Inflammatory macrophage treated with lipopolysaccharide for 1 hour (primary cell): ENCODE measurements at places on chromosomes 16 and 17.

DNA sequence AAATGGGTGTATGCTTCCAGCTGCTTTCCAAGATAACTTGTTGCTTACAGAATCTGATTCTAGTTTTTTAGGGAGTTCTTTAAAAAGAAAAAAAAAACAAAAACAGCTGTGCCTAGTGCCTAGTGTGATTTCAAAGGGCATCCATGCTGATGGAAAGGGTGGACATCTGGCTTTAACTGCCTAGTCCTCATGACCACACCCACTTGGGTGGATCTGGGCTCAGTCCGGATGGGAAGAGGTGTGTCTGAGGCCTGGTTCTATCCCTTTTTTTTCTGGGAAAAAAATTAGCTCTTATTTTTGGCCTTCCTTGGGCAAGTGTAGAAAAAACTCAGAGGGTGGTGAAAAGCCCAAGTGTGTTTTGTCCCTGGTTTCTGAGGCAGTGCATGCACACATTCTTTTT lies 132.3 kb upstream of the CDH11 start:
- no peak for DNase-seq

DNA sequence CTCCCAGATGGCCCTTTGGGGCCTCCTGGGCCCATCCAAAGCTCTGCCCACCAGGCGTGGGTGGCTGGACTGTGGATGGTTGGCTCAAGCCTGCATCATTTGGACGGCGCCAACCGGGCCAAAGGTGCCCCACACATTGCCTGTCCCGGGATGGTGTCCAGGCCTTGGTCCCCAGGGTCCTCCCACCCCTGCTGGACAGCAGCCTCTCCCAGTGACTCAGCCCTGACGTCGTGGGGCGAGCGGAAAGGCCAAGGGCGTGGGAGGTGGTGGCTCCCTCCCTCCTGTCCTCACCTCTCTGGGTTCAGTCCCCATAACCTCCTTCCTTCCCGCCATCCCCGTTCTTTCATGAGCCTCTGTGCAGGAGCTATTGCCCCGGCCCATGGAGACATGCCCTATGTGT lies 42.1 kb upstream of the DLX4 start:
- no peak for DNase-seq

- DNase-seq = peak; percentile 29
Measured at GRCh38 chr16:6557353-6558023, 775.2 kb upstream of the RBFOX1 start.

GRCh38 chr17:76820561-76820960 lies 47.6 kb upstream of the MGAT5B start:
- no peak for DNase-seq

- no peak for DNase-seq
Measured at GRCh38 chr16:3915426-3916260, 35.1 kb upstream of the CREBBP start.

GRCh38 chr16:56364865-56365264 lies 60.5 kb downstream of the AMFR start:
- DNase-seq = no peak

DNA sequence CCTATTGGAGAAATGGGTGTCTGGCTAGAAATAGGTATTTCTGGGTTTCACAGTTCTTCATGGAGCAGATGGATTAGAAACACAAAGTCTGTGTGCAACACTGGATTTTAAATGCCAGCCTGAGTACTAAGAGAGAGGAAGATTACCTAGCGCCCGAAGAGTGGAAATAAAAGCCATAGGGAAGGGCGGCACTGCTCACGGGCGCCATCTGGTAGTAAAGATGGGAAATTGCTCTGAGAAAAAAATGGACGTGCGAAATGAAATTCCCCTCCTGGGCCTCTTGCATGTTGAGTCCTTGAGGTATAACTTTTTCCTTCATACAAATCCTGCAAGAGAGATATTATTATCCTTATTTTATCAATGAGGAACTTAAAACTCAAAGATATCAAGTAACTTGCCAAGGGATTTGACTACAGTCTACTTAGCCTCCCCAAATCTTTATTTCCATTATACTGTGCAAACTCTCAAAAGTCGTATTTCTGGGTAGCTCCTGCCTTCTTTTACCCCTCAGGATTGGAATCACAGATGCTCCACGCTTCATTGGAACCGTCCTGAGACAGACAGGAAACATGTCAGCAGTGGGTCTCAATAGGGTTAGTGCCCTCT lies 72.8 kb downstream of the MMD start:
- peak; percentile 70 for DNase-seq

GRCh38 chr17:1588821-1589585 lies 26.4 kb upstream of the PITPNA start:
- DNase-seq = peak; percentile 75

GRCh38 chr16:89431630-89432029 lies 58.7 kb downstream of the ANKRD11 start:
- DNase-seq = no peak

- DNase-seq = no peak
Measured at GRCh38 chr17:58591455-58591854, 77.0 kb upstream of the MTMR4 start.

DNA sequence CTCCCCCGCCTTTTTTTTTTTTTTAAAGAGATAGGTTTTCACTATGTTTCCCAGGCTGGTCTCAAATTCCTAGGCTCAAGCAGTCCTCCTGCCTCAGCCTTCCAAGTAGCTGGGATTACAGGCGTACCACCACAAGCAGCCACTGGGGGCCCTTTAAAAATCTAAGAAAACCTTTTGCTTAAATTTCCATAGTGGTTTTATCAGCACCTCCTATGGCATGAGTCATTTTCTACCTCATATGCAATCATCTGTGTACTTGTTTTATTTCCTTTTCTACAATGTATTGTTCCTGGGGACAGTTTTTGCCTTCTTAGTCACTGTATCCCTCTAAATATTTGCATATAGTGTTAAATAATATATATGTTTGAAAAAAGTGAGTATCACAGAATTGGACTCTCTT lies 29.2 kb downstream of the GNA13 start:
- peak; percentile 63 for DNase-seq

DNA sequence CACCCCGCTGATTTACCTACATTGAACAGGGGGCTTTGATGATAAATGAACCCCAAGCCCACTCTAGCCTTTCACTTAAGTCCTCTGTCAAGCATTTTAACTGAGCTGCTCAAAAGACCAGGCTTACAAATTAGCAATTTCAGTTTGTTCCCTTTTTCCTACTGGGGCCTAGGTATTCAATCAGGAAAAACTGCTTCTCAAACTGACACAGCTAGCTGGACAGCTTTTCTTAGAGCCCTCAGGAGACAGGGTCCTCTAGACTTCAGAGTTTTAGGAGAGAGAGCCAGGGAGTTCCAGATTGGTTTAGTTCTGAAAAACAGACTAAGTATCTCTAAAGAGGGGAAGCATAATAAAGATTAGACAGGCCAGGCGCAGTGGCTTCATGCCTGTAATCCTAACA lies 6.2 kb upstream of the HEXIM2 start:
- no peak for DNase-seq

DNA sequence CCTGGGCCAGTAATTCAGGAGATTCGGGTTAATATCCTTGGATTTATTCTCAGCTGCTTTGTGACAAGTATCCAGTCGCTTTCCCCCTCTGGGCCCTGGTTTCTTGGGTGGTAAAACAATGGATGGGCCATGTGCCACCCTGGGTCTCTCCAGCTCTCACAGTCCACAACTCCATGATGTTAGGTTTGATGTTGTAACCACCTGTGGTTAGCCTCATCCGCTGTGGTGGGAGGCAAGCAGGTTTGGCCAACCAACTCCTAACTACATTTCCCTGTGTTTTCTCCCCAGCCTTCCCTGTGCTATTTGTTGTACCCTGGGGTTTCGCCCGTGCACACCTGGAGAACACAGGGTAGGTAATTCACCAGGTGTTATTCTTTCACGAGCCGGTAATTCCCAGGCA lies 35.1 kb downstream of the GLP2R start:
- DNase-seq = no peak

DNA sequence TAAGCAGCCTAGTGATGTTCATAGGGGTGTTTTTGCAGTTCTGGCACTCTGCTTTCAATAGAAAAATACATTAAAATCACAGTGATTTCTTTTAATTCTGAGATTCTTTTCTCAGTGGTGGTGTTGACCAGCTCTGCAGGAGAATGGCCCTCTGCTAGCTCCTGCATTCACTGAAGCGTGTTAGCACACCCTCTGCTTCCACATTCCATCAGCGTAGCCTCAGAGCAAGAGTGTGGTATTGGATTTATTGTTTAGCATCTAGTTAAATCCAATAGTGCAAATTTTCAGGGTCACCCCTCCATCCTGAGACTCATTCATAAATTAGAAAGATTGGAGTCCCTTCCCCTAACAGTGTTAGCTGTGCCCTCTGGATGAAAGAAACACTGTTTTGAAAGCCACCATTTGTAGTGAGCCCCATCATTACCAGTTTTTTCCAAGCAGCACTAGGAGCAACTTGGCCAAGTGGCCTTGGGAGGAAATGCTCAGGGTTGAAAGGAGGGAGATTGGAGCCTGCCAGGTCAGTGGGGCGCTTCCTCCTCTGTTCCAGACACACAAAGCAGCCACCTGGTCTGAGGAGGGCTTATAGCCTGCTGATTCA lies 45.7 kb downstream of the B9D1 start:
- no peak for DNase-seq

DNA sequence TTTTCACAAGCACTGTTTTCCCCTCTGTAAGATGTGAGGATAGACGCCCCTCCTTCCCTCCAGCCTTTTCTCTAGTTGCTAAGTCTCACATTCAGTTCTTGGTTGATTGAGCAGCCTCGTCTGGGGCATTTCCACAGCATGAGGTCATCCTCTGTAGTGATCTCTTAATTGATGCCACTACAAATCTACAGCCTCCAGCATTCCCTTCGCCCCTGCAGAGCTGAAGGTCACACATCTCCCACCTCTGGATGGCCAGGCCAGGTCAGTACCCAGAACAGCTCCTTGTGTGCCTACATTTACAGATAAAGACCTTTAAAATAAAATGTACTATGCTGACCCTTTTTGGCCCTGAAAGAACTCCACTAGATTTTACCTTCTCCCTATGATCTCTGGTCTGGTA lies 32.5 kb upstream of the CDH11 start:
- no peak for DNase-seq

DNA sequence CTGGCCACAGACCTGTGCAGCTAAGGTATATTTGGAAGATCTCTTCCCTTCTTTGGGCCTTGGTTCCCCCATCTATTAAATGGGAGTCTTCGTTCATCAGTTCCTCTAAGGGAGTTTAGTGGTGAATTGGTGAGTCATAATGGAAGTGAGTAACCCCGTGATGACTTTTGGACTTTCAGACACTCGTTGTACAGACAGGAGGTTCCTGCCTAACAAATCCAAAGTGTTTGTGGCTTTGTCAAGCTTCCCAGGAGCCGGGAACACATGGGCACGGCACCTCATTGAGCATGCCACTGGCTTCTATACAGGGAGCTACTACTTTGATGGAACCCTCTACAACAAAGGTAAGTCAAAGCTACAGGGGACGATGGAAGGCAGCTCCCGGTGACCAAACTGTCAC lies 40.4 kb downstream of the WSCD1 start:
- no peak for DNase-seq

GRCh38 chr17:12081720-12082119 lies 61.0 kb downstream of the MAP2K4 start:
- no peak for DNase-seq

DNA sequence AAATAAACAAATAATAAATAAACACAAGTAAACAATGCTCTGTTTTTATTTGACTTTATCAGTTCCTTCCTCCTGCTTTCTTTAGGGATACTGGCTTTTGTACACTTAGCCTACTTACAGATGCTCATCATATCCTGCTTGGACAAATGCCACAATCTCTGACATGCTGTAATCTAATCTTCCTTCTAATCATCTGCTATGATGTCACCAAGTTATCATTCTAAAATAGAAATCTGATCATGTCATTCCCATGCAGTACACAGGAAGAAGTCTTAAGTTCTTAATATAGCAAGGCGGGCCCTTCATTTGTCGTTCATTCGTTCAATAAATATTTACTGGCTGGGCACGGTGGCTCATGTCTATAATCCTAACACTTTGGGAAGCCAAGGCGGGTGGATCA lies 9.1 kb upstream of the UBB start:
- DNase-seq = peak; percentile 63

DNA sequence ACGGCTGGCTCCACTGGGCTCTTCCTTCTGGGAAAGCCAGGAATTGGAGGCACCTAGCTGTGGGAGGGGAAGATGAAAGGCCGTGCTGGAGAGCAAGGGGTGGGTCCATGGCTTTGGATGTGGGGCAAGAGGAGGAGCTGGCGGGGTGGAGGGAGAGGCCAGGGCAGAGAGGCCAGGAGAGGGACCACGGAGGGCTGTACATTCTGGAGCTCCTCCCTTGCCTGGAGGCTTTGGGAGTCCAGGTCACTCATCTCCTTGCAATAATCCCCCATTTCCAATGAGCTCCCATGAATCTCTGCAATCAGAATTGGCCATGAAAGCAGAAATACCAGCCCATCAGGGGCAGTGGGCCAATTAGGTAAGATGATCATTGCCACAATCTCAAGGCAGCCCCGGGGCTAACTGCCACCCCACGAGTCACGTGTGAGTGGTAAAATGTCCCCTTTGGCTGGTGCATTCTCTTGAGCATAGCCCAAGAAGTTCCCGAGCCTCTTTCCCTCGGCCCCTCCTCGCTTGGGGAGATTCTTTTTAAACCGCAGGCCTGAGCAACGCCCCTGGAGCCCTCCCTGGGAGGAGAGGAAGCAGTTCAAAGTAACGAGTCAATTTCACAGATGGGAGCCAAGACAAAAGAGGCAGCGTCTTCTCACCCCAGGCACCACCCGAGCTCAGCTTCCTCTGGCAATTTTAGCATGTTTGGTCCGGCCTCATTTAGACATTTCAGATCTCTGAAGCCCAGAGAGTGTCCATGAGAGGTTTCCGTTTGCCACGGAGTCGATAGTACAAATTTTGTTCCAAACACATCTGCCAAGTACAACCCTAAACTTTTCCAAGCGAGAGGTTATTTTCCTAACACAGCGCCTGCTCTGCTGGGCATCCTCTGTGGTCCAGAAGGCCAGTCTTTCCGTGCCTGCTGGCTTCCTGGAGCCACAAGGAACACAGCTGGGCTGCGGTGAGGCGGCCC lies 13.4 kb downstream of the RTN4RL1 start:
- DNase-seq = peak; percentile 40

- DNase-seq = no peak
Measured at GRCh38 chr17:30217746-30218245, 17.7 kb downstream of the SLC6A4 start.

DNA sequence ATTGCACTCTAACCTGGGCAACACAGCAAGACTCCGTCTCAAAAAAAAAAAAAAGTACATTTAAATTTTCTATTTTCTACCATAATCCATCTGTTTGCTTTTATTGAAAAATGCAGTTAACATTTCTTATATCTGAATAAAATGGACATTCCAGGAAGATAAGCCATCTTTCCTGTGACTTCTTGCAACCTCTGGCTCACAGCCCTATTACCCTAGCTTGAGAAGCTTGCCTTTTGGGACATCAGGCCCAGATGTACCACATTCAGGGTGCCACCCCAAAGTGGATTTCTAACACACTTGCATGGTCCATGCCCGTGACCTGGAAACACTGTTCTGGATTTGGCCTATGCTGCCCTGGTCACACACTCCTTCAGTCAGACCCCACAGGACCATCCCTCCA lies 30.1 kb upstream of the DDX52 start:
- DNase-seq = no peak

- DNase-seq = no peak
Measured at GRCh38 chr17:45935710-45936509, 41.6 kb downstream of the MAPT start.

GRCh38 chr17:51132964-51133319 lies 12.3 kb upstream of the SPAG9 start:
- no peak for DNase-seq

GRCh38 chr16:77057161-77057774 lies 133.7 kb upstream of the MON1B start:
- no peak for DNase-seq
